Fibroblast of skin of back (primary cell): ENCODE measurements at places on chromosomes 12 and 14.

- DNase-seq: no peak
These were observed 54.4 kb downstream of the GALNT16 start for GRCh38 chr14:69314327-69314726.

DNA sequence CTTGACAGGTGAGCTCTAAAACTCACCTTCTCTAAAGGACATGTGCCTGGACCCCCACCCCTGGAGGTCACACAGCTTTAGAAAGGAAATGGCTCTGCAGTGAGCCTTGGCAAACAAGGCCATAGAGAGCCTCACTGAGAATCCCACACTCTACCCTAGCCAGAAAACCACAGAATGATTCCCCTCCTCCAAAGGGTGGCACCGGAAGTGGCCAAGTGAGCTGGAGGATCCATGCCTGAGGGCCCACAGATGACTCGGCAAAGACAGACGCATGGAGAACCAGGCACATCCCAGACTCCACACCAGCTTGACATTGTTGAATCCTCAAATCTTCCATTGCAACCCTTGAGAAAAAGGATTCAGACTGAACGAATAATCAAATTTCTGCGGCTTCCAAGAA lies 54.2 kb upstream of the PTHLH start:
- peak; percentile 58 for DNase-seq

- DNase-seq: no peak
These were observed 433 bp downstream of the COX16 start for GRCh38 chr14:70359076-70359424.

GRCh38 chr12:5567016-5567725 lies 135.3 kb downstream of the NTF3 start:
- DNase-seq: peak; percentile 30

DNA sequence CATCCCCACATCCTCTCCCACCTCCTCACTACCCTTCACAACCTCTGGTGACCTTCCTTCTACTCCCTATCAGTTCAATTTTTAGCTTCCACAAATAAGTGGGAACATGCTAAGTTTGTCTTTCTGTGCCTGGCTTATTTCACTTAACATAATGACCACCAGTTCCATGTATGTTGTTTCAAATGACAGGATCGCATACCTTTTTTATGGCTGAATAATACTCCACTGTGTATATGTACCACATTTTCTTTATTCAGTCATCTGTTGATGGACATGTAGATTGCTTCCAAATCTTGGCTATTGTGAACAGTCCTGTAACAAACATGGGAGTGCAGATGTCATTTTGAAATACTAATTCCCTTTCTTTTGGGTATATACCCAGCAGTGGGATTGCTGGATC lies 98.7 kb downstream of the TRMT5 start:
- DNase-seq: no peak
